ENCODE measurements at places on chromosomes 5 and 9.

GRCh38 chr9:93189369-93190132, 5.6 kb downstream of the WNK2 start:
- no peak for DNase-seq

GRCh38 chr5:143138839-143139238, 264.6 kb downstream of the NR3C1 start:
- DNase-seq: no peak

DNA sequence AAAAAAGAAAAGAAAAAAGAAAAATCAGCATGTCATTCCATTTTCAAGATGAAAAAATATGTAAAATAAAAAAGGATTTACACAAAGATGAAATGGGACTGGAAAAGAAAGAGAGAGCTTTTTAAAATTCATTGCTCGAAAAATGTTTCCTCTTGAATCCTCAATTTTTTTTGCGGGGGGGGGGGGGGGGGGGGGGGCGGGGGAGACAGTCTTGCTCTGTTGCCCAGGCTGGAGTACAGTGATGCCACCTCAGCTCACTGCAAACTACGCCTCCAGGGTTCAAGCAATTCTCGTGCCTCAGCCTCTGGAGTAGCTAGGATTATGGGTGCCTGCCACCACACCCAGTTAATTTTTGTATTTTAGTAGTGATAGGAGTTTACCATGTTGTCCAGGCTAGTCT, 16.5 kb downstream of the PFDN1 start:
- no peak for DNase-seq

GRCh38 chr5:149280802-149281201, 9.1 kb downstream of the AFAP1L1 start:
- DNase-seq: no peak

DNA sequence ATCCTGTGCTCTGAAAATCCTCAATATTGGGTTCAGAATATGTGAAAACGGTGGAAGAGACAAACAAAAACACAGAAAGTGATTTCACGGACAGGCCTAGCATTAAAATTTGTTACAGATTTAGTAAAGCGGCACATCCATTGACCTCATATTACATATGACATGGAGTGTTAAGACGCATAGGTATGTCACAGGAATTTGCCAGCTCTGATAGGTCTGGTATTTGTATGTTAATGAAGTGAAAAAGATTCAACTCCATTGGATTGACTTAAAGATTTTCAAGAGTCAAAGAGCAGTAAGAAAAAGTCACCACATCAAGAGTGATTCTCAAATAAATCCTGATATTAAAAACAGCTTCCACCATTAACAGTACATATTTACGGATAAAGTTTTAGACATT, 396.5 kb upstream of the SEMA6A start:
- DNase-seq: no peak

DNA sequence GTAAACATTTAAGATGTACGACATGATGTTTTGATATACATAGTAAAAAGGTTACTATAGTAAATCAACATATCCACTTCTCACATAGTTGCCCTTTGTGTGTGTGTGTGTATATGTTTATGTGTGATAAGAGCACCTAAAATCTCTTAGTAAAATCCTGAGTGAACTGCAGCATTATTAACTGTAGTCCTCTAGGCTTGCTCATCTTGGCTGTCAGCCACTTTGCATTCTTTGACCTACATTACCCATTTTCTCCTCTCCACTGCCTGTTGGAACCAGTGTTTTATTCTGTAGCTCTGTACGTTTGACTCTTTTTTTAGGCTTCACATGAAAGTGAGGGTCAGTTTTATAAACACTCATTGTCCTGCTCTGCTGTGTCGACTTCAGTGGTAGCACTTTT, 24.4 kb downstream of the C5orf22 start:
- DNase-seq: no peak

- no peak for DNase-seq
These were observed 263.3 kb downstream of the MAST4 start for GRCh38 chr5:66859526-66859925.

DNA sequence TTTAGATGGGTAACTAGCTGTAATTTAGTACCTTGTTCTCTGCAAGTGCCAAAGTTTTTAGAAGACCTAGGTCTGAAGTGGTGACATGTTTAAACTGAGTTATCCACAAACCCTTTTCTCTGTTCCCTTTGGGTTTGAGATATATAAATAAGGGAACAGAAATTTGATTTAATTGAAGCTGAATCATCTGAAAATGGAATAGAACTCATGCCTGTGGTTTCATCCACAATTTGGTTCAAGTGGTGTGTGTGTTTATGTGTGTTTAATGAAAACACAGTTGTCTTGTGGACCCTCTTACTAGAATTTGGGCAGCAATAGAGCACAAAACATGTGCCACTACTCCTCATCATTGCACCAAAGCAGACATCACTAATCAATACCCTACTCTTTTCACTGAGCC, 216.9 kb downstream of the GLIS3 start:
- DNase-seq: no peak

GRCh38 chr5:75526070-75526469, 14.4 kb downstream of the POLK start:
- no peak for DNase-seq
